A549 treated with CpdA at 1 μM for 4 hours (cell line): ENCODE measurements at places on chromosomes 12 and 14. TPM values are rescaled to one million over a fixed set of nuclear protein-coding genes. Genes with fewer than 3 reads are reported as not detected.

Gene PPP1R36
- 0.25 to 0.59 TPM (median 0.36 TPM) in 5 replicates for total RNA-seq

Gene RASSF8
- 6.0 to 13.0 TPM (median 8.9 TPM) in 5 replicates for total RNA-seq

Gene HCAR1
- 0.02 to 0.05 TPM (median 0.03 TPM) in 4 of 5 replicates, not detected in the other for total RNA-seq

Gene ART4
- total RNA-seq = not detected in 5 replicates

Gene CLEC4D
- total RNA-seq = not detected in 5 replicates

Gene ALDH1L2
- 2.8 to 3.6 TPM (median 3.3 TPM) in 5 replicates for total RNA-seq

Gene KLHL33
- 0.01 TPM in 1 of 5 replicates, not detected in the others for total RNA-seq

Gene TAS2R30
- not detected in 5 replicates for total RNA-seq

Gene ADSS1
- total RNA-seq = 5.6 to 8.9 TPM (median 6.7 TPM) in 5 replicates

Gene DNAJC22
- total RNA-seq = 19.2 to 24.7 TPM (median 20.0 TPM) in 5 replicates

Gene RAD51AP1
- 16.5 to 25.1 TPM (median 18.3 TPM) in 5 replicates for total RNA-seq

Gene B3GNT4
- total RNA-seq = 0.48 to 0.97 TPM (median 0.63 TPM) in 5 replicates

Gene ATL1
- total RNA-seq = 3.9 to 6.3 TPM (median 4.7 TPM) in 5 replicates

Gene KLHDC2
- total RNA-seq = 28.3 to 34.5 TPM (median 33.5 TPM) in 5 replicates

Gene FAM181A
- total RNA-seq = not detected in 5 replicates

Gene ZFYVE1
- 8.9 to 11.1 TPM (median 10.1 TPM) in 5 replicates for total RNA-seq
